ENCODE measurements at places on chromosomes 12 and 14. TPM values are rescaled to one million over a fixed set of nuclear protein-coding genes. Genes with fewer than 3 reads are reported as not detected.
A peak's percentile ranks its signal among the peaks of the same experiment; 100 is the strongest.

- no peak for DNase-seq
Measured at GRCh38 chr14:91872011-91872501, 4.7 kb upstream of the TC2N start.

Gene ADCY6
- 44.2 TPM for total RNA-seq

- DNase-seq = no peak
Measured at GRCh38 chr12:78275886-78276285, 445.2 kb downstream of the NAV3 start.

DNA sequence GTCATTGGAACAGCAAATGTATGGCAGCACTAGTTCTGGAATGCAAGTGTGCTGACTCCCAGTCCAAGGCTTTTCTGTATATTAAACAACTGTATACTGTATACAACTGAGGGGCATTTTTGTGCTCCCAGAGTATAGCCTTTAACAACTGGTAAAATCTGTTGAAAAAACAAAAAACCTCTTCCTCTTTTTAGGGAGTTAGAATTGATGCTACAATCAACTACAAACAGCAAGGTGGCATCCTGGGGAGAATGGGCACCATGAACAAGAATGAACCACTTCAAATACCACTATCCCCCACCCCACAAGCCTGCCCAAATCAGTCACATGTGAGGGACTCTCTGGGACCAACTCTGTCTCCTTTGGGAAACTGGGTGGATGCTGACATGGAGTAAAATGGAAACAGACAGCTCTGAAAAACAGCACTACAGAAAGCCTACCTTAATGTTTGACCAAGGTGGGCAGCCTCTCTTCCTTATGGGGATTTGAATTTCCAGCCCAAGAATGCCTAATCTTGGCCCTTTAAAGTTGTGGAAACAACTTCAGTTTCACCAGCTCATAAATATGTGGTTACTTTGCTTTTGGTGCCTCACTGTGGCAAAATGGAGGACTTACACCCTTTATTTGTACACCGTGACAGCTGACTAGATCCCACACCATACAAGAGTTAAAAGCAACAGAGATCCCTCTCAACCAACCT lies 7.5 kb downstream of the VTI1B start:
- DNase-seq = peak; percentile 69

Gene SLCO1B1
- total RNA-seq = not detected

Gene KRT2
- not detected for total RNA-seq

Gene MIPOL1
- total RNA-seq = 10.4 TPM

Gene CCDC196
- total RNA-seq = not detected

Gene OR6C2
- not detected for total RNA-seq

Gene APEX1
- 145 TPM for total RNA-seq

Gene RNASE7
- 0.16 TPM for total RNA-seq

Gene AKAP3
- 4.2 TPM for total RNA-seq

DNA sequence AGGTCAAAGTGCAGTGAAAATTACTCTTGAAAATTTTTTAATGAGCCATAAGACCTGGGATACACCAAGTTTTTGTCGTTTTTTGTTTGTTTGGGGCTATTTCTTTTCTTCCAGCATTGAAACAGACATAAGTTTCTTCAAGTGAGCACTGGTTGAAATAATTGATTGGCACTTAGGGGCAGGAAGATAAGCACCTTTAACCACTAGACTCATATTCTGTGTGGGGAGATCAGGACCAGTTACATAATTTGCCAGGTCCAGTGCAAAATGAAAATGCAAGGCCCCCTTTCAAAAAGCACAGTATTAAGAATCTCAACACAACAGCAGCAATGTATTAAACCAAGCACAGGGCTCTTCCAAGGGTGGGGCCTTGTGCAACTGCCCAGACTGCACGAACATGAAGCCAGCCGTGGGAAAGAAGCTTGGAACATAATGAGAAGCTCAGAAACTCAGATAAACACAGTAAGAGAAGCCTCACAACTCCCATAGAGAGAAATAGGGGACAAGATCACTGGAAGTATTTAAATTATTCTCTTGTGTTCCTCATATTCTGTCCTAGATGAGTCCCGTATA lies 3.2 kb upstream of the TCP11L2 start:
- peak; percentile 49 for DNase-seq

DNA sequence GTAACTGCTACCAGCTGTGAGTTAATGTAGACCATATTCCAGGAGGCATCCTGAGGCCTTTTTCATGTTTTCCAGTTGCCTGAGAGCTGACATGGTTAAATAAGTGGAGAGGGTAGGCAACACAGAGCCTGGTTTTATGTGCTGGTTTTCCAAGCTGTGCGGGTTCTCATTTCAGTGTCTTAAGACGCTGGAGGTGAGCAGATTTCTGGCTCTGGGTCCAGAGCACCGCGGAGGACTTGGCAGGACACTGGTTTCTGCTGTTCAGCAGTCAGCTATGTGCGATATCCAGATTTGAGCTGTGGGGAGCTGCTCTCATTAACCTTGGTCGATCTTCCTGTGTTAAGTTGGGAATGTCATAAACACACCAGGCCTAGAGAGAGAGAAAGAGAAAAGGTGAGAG lies 680.8 kb downstream of the BCL11B start:
- DNase-seq = no peak

GRCh38 chr14:75139185-75139584 lies 12.3 kb upstream of the NEK9 start:
- no peak for DNase-seq

GRCh38 chr12:28601570-28602058 lies 411.4 kb downstream of the CCDC91 start:
- DNase-seq = no peak

Gene SEL1L
- 72.5 TPM for total RNA-seq

DNA sequence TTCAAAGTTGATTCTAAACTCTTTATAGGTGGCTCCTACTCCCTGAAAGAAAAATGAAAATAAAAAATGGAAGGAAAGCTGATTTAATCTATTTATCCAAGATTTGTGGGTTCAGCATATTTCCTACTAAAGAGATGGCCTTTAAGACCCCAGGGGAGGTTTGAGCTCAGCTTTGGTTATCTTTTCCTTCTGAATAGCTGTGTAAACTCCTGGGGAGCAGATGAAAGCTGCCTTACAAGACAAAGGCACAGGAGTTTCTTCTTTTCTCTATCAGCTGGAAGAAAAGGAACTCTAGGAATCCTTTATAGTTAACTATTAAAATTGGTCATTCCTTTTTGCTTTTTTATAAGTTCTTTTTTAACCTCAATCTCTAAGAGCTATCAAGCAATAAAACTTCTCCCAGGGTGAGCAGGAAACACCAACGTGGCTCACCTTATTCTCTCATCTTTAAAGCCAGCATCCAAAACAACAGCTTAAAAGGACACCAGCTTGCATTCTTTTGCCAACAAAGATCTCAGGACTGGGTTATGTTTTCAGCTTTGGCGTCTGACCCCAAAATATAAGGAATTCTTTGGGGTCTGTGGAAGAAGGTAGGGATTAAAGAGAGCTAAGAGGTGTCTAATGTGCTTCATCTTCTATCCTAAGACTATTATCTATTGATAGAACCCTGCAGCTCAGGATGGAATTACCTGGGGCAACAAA lies 371.7 kb upstream of the KITLG start:
- no peak for DNase-seq

GRCh38 chr12:93183940-93184671 lies 193.6 kb upstream of the NUDT4 start:
- no peak for DNase-seq

GRCh38 chr12:47349137-47350061 lies 269.6 kb upstream of the AMIGO2 start:
- DNase-seq = no peak

- peak; percentile 39 for DNase-seq
Measured at GRCh38 chr12:43306066-43306465, 245.9 kb downstream of the ADAMTS20 start.

DNA sequence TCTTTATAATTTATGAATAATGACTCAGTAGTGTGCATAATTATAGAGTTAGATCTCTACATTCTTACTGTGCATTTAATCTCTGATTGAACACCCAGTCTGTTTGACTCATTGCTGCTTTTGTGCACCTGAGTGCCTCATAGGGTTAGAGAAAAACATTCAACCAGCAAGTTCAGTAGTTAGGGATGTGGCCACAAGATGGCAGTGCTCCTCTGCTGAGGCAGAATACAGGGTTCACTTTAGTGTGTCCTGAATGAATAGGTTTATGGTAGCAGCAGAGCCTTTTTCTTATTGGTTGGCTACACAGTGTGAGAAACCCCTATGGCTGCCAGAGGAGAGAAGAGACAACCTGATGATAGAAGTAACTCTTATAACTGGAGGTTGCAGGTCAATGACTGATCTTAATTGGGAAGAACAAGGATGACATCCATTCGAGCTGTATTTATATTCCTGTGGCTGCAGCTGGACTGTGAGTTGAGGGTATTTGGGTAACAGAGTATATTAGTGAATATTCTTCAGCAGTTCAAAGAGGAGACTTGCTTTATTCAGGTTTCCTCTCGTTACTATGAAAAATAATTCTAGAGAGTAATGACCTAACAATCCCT lies 194.9 kb upstream of the OR4E1 start:
- DNase-seq = peak; percentile 40

- no peak for DNase-seq
Measured at GRCh38 chr14:69298131-69299071, 38.4 kb downstream of the GALNT16 start.

- DNase-seq = no peak
Measured at GRCh38 chr12:31440134-31440533, 114.2 kb upstream of the SINHCAF start.

DNA sequence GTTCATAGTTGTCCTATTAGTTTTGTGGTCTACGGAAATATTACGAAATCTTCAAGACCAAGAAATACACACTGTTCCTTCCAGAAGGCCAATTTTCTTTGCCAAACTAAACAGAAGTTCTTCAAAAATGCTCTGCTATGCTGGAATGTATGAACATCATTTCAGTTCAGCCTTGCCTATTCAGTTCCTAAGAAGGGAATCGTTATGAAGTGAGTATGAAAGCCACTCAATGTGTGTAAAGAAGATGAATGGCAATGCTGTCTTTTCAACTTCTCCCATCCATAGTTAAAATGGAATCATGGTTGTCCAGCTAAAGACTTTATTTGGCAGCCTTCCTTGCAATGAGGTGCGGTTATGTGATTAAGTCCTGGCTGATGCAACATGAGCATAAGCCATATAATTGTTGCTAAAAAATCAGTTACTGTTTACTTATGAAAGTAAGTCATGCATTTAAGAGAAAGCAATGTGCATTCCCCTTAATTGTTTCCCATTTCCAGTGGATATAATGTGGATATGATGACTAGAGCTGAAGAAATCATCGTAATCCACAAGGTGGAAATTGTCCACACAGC lies 73.8 kb upstream of the PTPRR start:
- DNase-seq = peak; percentile 36

Gene SSTR1
- total RNA-seq = 0.32 TPM

GRCh38 chr12:101551362-101552114 lies 43.2 kb upstream of the MYBPC1 start:
- peak; percentile 27 for DNase-seq

Gene ARHGAP9
- total RNA-seq = 9.8 TPM

Gene CYP27B1
- total RNA-seq = not detected
